Pancreas (tissue), 10 donors: ENCODE measurements at places on chromosomes 3 and 15. TPM values are rescaled to one million over a fixed set of nuclear protein-coding genes. Genes with fewer than 3 reads are reported as not detected.

ARPIN gene
- 31.1 TPM for total RNA-seq

KNG1 gene
- total RNA-seq: not detected

NKTR gene
- 15.5 TPM for total RNA-seq

LRTM1 gene
- total RNA-seq: not detected

P2RY1 gene
- 1.8 TPM for total RNA-seq

LXN gene
- 15.8 TPM for total RNA-seq

CCRL2 gene
- 0.24 TPM for total RNA-seq

GOLGA6L10 gene
- 1.9 TPM for total RNA-seq

IQSEC1 gene
- 24.3 TPM for total RNA-seq

LTF gene
- 17.0 TPM for total RNA-seq

CCDC33 gene
- total RNA-seq: not detected

IGSF11 gene
- total RNA-seq: 4.4 TPM

NAALADL2 gene
- total RNA-seq: 9.1 TPM

CCR3 gene
- total RNA-seq: not detected

FAM174B gene
- 78.4 TPM for total RNA-seq

ASB14 gene
- total RNA-seq: not detected

PAK6 gene
- 3.4 TPM for total RNA-seq

ITGA11 gene
- 1.6 TPM for total RNA-seq

NOX5 gene
- not detected for total RNA-seq

WDR49 gene
- 0.66 TPM for total RNA-seq

CLK3 gene
- 28.1 TPM for total RNA-seq

CHCHD6 gene
- 5.0 TPM for total RNA-seq

SLC28A1 gene
- 0.08 TPM for total RNA-seq

BTD gene
- 18.5 TPM for total RNA-seq

CERS3 gene
- not detected for total RNA-seq

MESP2 gene
- total RNA-seq: 0.22 TPM

ITIH4 gene
- total RNA-seq: 45.0 TPM

CMTM8 gene
- total RNA-seq: 16.4 TPM

SST gene
- 209 TPM for total RNA-seq

TTC21A gene
- 4.3 TPM for total RNA-seq

C3orf20 gene
- total RNA-seq: 0.12 TPM

SNAPC5 gene
- total RNA-seq: 9.0 TPM

TNFAIP8L3 gene
- total RNA-seq: 0.32 TPM

WNT5A gene
- total RNA-seq: 6.6 TPM

GOLGA6L1 gene
- not detected for total RNA-seq

GCHFR gene
- total RNA-seq: 7.7 TPM

NANOGP8 gene
- total RNA-seq: 0.69 TPM

FANCD2OS gene
- not detected for total RNA-seq

CEP19 gene
- total RNA-seq: 0.79 TPM

PLS1 gene
- 23.6 TPM for total RNA-seq

PLOD2 gene
- 22.7 TPM for total RNA-seq

POPDC2 gene
- total RNA-seq: 3.3 TPM
